ENCODE measurements at places on chromosomes 11 and 22. TPM values are rescaled to one million over a fixed set of nuclear protein-coding genes. Genes with fewer than 3 reads are reported as not detected.

GRCh38 chr11:107928767-107929507, 689 bp downstream of the RAB39A start:
- peak; percentile 59 for ATAC-seq
- peaks cover 28% of the 10 kb centered on the region for H3K27me3 ChIP-seq
- peak overlapping the region; percentile 79 for H3K27ac ChIP-seq
- H3K4me3 ChIP-seq: peak overlapping the region; percentile 97
- peaks cover 5% of the 10 kb centered on the region for H3K36me3 ChIP-seq

Gene FOLR2
- not detected for total RNA-seq

Gene GRIK4
- total RNA-seq: not detected

DNA sequence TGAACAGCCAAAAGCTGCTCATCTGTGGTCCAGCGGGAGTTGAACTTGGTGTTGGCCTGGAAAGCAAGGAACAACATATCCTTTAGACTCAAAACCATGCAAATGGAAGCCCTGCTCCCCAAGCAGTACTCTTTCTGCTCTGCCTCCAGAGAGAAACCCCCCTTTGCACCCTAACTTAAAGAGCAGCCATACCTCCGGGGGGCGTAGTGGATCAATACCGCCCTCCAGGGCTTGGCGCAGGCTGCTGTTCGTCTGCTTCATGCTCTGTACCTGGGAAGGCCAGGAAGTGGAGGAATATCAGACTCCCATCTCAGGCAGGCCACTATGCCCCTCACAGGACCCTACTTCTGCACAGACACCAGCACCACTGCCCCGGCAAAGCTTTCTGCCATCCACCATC, 4.3 kb downstream of the RCOR2 start:
- no peaks in the 10 kb centered on the region for H3K27me3 ChIP-seq
- no peak overlapping the region for H3K27ac ChIP-seq
- no peak for ATAC-seq
- no peaks in the 10 kb centered on the region for H3K4me1 ChIP-seq
- no peak overlapping the region for H3K4me3 ChIP-seq

Gene GPR83
- total RNA-seq: 0.11 TPM

- no peak overlapping the region for H3K27ac ChIP-seq
- no peak for ATAC-seq
- H3K4me3 ChIP-seq: no peak overlapping the region
These were observed 42.0 kb downstream of the FBLN1 start for GRCh38 chr22:45544588-45545170.

DNA sequence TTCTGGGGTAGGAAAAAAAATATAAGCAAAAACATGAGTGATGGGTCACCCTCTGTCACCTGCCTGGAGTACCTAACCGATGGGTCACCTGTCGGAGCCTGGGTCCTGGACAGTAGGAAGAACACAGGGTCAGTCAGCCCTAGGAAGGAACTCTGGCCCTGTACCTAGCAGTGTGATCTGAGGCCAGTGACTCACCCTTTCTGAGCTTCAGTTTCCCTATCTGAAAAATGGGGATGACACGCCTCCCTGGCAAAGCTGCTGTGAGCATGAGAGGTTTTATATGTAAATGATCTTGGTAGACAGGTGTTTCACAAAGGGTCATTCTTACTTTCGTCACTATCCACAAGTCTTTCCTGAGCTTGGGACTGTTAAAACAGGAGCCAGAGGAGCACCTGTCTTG, 182.0 kb downstream of the ST3GAL4 start:
- H3K4me1 ChIP-seq: no peaks in the 10 kb centered on the region
- peaks cover 16% of the 10 kb centered on the region for H3K27me3 ChIP-seq
- H3K4me3 ChIP-seq: no peak overlapping the region

Gene OR10A2
- total RNA-seq: not detected

DNA sequence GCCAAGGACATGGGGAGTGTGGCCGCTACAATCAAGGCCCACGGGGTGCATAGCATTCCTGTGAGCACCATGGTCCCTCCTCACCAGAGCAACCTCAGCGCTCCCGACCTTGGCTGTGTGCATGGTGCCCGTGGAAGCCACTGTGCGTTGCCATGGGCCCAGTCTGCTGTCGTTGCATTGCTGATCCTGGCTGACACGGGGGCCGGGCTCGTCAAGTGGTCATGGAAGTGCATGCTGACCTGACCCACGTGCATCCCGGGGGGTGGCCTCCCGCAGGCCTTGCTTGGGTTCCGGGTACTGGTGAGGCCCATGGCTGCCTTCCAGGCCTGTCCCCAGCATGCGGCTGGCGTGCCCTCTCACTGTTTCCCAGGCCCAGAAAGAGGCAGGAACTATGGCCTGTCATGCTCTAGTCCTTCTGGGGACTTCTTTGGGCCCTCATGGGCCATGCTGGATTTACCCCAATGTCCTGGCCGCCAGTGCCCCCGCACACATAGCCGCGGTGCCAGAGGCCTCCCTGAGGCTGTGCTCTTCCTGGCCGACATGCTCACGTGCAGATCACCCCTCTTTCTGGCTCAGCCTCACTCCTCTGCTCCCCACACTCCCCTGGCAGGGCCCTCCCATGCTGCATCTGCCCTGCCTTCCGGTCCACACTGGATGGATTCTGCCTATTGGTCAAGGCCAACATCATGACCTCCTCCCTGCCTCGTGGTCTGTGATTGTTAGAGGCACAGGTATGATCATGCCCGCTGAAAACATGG, 1258.0 kb downstream of the BRD1 start:
- peaks cover 2% of the 10 kb centered on the region for H3K36me3 ChIP-seq
- no peak overlapping the region for H3K4me3 ChIP-seq
- peaks cover 21% of the 10 kb centered on the region for H3K27me3 ChIP-seq
- H3K4me1 ChIP-seq: no peaks in the 10 kb centered on the region
- H3K27ac ChIP-seq: no peak overlapping the region

Gene USP35
- total RNA-seq: 10.0 TPM

Gene BTG4
- total RNA-seq: not detected

DNA sequence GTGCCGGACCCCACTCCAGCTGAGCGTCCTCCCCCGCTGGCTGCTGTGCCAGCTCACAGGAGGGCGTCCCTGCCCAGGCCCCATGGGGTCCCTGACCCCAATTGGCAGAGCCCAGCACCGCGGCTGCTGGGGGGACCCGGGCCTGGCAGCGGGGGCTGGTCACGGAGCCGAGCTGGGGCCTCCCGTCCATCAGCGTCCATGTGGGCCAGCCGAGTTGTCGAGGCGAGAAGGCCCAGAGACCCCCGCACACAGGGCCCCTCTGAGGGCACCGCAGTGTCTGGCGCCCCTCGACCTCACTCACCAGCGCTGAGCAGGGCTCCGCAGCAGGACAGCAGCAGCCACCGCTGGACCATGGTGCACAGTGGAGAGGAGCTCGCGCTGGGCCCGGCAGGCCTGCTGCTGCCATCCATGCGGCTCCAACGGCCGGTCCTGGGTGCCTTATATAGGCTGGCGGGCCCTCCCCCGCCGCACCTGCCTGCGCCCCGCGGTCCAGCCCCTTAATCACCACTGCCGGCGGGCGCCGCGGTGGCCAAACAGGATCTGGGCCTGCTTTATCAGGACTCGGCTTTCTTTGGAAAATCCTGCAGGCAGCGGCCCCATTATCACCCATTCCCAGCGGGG, at the start of gene MUC6:
TSS of gene MUC6 (minus strand) at position 416 of the 621 bp plus-strand sequence. CDS start at position 353, 63 bp downstream.
- no peaks in the 10 kb centered on the region for H3K27me3 ChIP-seq
- no peak for ATAC-seq
- H3K27ac ChIP-seq: no peak within 1 kb of the TSS
- H3K36me3 ChIP-seq: no peaks in the 10 kb centered on the region
- no peaks in the 10 kb centered on the region for H3K4me1 ChIP-seq

- no peaks in the 10 kb centered on the region for H3K27me3 ChIP-seq
- peaks cover 51% of the 10 kb centered on the region for H3K4me1 ChIP-seq
- H3K4me3 ChIP-seq: peak overlapping the region; percentile 88
- no peak for ATAC-seq
These were observed 9.4 kb downstream of the EHD1 start for GRCh38 chr11:64868904-64869570.

Gene APOL4
- 1.2 TPM for total RNA-seq

- H3K27me3 ChIP-seq: peaks cover 19% of the 10 kb centered on the region
- H3K4me1 ChIP-seq: no peaks in the 10 kb centered on the region
- ATAC-seq: no peak
- no peaks in the 10 kb centered on the region for H3K36me3 ChIP-seq
- H3K27ac ChIP-seq: no peak overlapping the region
These were observed 31.0 kb upstream of the RCN1 start for GRCh38 chr11:32059686-32060462.

DNA sequence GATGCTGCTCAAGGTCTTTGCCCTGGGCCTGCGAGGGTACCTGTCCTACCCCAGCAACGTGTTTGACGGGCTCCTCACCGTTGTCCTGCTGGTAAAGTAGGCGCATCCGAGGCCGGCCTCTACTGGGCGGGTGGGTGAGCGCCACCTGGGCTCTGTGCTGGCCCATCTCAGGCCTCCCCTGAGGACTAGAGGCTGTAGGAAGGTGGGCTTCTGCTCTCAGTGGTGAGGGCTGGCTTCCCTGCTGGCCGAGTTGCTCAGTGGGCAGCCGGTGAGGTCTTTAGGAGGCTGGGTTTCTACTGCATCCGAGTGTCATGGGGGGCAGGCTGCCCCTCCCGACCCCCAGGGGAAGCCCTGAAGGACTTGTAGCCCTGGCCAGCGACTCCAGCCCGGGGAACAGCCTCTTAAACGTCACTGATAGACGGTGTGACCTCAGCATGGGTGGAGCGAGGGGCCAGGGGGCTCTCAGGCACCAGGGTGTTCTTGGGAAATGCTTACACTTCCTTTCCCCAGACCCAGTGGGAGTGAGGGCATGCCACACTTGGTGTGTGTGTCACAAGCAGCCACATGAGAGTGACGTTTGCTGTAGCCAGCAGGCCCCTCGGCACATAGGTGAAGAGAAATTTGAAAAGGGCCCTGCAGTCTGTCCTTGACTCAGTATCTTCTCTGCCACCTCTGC, 30.3 kb downstream of the TPCN2 start:
- no peaks in the 10 kb centered on the region for H3K27me3 ChIP-seq
- H3K4me3 ChIP-seq: no peak overlapping the region
- no peak overlapping the region for H3K27ac ChIP-seq
- ATAC-seq: no peak
- H3K36me3 ChIP-seq: no peaks in the 10 kb centered on the region
- H3K4me1 ChIP-seq: no peaks in the 10 kb centered on the region

DNA sequence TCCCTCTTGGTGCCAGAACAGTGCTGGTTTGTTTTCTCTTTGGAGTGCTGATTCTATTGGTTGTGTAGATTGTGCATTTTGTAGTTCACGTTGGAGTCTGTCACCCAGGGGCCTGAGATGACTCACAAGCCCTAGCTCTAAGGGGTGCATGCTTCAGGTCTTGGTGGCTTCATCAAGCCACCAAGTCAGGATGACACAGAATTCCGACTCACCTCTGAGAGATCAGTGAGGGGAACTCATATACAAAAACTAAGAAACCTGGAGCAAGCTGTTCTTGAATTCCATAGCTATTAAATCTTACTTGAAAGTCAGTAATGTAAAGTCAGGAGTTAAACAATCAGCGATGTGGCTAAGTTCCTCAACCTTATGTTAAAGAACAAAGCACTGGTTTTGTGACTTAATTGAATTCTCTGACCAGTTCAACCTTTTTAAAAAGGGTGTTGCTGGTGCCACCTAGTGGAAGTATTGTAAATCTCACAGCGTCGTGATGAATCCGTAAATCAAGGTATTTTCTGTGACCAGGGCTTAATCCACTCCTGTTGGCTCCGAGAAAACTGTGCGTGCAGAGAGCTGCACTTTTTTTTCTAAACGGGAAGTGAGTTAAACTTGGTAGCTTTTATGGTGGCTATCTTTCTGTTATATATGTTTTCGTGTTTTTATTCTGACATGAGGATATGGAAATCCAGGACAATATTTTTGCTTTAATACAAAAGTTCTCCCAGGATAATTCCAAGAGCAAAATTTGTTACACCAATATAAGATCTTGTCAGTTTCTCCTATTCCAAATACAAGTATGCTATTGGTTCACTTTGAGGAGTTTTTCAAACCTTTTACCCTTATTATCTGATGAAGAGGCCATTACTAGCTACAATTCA, 14.6 kb downstream of the MMP13 start:
- H3K4me3 ChIP-seq: no peak overlapping the region
- H3K4me1 ChIP-seq: no peaks in the 10 kb centered on the region
- ATAC-seq: peak; percentile 56
- no peaks in the 10 kb centered on the region for H3K36me3 ChIP-seq
- H3K27me3 ChIP-seq: peaks cover 5% of the 10 kb centered on the region

- H3K27me3 ChIP-seq: no peaks in the 10 kb centered on the region
- H3K27ac ChIP-seq: no peak overlapping the region
- no peak overlapping the region for H3K4me3 ChIP-seq
These were observed 50.4 kb upstream of the C11orf87 start for GRCh38 chr11:109371444-109372176.

Gene SCARF2
- 1.5 TPM for total RNA-seq

All from activated T-helper 17 cell treated with anti-CD3 and anti-CD28 coated beads, Interleukin-2, amount 50 U/mL, for 72 hours (primary cell).